CD4-positive, alpha-beta T cell treated with Interleukin-21 for 1 hour (primary cell): ENCODE measurements at places on chromosomes 1 and 21.

- no peak for DNase-seq
Measured at GRCh38 chr1:109530457-109531087, 9.1 kb upstream of the GPR61 start.

DNA sequence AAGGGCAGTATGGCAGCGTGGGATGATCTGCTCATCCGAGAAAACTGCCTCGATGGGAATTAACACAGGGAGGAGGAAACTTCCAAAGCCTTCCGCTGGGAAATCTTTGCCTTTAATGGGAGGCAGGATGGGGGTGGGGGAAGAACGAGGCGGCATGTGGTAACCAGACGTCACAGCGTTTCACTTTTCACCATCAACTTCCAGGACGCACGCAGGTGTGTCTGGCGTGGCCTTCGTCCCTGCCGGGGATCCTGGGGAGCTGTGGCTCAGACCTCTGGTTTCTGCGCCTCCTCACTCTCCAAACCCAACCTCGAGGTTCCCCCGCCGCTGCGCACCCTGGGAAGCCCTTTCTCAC is 282 bp downstream of the RSPH1 start:
- no peak for DNase-seq

DNA sequence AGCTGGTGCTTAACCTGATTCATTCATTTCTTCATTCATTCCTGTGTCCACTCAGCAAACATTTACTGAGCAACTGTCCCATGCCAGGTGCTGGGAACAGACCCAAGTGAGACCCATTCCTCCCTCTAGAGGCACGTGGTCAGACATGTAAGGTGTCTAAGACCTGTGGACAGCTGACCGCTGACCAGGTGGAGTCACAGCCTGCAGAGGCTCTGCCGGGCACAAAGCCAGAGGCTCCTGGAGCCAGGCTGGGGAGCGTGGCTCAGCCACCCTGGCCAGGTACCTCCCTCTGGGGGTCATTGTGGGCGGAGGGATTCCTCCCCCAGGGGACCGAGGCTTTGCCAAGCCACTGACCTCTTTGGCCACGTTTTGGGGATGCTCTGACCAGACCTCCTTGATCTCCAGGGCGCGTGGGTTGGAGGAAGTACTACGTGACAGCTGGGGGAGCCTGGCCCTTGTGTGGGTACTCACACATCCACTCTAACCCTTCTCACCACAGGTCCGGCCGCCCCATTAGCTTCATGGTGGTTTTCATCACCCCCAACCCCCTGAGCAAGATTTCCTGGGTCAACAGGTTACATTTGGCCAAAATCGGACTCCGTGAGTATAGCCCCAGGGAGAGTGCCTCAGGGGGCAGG is 100.3 kb downstream of the ARHGEF10L start:
- DNase-seq, result no peak

- DNase-seq, result no peak
Measured at GRCh38 chr21:44701541-44701940, 4.6 kb downstream of the KRTAP10-12 start.

DNA sequence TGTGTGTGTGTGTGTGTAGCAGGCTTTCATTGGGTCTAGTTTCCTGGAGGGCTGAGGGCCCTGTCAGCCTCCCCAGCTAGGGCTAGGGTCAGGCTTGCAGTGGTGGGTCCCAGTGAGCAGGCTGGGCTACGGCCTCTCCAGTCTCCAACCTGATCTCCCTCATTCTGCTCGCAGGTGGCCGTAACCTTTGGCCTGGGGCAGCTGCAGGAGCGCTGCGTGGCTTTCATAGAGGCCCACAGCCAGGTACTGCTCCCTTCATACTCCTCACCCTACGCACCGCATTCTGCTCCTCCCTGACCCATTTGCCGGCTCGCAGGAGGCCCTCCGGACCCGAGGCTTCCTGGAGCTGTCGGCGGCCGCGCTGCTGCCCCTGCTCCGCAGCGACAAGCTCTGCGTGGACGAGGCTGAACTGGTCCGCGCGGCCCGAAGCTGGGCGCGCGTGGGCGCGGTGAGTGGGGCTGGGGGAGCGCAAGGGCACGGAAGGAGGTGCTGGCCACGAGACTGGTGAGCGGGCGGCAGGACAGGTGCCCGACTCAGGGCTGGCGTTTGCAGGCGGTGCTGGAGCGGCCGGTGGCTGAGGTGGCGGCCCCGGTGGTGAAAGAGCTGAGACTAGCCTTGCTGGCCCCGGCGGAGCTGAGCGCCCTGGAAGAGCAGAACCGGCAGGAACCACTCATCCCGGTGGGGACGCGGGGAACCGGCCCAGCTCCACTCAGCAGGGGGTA is 4.7 kb downstream of the BTBD19 start:
- no peak for DNase-seq

- DNase-seq, result no peak
Measured at GRCh38 chr1:143699731-143700130, 272.1 kb downstream of the FAM72C start.

DNA sequence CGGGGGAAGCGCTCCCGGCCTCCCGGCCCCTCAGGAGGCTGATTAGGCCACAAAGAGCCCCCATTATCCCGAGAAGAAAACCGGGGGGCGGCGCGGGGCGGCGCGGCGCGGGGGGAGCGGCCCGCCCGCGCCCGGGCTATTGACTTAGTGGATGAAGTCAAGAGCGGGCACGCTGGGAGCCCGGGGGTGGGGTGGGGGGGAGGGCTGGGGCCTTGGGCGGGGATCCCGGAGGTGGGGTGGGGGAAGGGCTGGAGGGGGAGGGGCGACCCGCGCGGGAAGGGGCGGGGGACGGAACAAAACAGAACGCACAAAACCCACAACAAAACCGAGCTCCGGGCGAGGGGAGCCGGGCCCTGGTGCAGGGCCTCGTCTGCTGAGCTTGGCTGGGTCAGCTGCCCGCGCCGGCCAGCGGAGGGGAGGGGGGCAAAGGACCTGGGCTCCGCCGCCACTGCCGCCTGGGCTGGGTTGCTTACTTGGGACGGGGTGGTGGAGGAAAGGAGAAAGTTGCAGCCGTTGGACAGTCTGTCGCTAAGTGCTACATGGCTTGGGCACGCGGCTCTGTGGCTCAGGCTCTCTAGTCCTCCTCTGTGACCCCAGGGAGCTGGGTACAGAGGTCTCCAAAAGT is 16.3 kb downstream of the PAX7 start:
- DNase-seq, result no peak

GRCh38 chr1:220551718-220552117 is 23.8 kb downstream of the MARK1 start:
- no peak for DNase-seq
